Activated T-helper 9 cell treated with anti-CD3 and anti-CD28 coated beads, Interleukin-2, amount 50 U/mL, for 16 hours (primary cell): ENCODE measurements at places on chromosomes 1 and 21.

DNA sequence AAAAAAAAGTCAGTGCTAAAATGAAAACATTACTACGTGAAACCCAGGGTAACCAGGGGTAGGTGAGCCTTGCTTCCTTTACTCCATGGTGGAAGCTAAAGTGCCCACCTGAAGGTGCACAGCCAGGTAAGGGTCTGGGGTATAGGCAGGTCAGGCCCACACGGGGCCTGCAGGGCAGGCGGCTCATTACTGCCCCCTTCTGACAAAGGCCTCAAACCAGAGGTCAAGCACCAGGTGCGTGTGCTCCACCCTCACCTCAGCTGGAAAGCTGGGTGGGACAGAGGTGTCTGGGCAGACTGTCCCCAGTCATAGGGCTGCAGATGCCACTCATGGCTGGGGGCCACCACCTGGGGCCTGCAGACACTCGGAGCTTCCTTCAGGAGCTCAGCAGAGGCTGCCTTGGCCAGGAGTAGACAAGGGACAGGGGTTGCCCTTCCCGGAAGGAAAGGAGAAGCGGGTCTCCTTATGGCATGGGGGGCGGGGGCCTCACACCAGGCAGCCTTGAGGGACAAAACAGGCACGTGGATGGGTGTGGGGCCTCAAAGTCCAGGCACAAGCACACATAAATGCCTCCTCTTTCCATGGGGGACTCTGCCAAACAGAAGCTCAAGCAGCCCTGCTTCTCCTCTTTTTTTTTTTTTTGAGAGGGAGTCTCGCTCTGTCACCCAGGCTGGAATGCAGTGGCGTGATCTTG lies 36.2 kb downstream of the ACOT7 start:
- DNase-seq, result no peak

GRCh38 chr1:245969283-245969682 lies 537.8 kb downstream of the SMYD3 start:
- no peak for DNase-seq

DNA sequence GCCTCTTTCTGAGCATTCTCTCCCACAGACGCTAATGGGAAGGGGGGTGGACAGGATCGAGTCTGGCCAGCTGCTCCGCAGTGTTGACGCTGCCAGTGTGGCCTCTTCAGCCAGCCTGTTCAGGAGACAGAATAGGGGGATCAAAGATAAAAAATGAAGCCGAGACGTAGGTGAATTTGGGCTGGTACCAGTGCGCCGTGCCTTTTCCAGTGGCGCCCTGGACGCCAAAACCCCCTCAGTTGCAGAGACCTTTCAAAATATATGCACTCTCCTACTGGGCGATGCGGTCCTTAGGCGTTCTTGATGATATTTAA lies 1.1 kb downstream of the TTC3 start:
- no peak for DNase-seq

DNA sequence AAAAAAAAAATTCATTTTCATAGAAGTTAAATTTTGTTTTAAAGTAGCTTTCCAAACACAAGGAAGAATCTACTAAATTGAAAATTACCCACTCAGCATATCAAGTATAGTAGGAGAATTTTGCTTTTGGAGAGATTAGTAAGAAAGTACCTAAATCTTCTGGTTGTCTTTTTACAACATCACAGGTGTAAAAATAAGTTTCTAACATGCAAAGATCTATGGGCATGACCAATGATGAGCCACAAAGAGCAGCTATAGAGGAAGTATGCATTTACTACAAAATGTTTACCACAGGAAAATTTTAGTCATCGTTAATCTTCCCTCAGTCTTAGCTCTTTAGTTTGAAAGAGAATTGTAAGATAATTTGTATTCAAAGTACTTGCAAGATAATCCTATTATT lies 28.1 kb downstream of the ANGPTL3 start:
- no peak for DNase-seq

- no peak for DNase-seq
These were observed 38.8 kb downstream of the HMGB4 start for GRCh38 chr1:33902486-33903209.

DNA sequence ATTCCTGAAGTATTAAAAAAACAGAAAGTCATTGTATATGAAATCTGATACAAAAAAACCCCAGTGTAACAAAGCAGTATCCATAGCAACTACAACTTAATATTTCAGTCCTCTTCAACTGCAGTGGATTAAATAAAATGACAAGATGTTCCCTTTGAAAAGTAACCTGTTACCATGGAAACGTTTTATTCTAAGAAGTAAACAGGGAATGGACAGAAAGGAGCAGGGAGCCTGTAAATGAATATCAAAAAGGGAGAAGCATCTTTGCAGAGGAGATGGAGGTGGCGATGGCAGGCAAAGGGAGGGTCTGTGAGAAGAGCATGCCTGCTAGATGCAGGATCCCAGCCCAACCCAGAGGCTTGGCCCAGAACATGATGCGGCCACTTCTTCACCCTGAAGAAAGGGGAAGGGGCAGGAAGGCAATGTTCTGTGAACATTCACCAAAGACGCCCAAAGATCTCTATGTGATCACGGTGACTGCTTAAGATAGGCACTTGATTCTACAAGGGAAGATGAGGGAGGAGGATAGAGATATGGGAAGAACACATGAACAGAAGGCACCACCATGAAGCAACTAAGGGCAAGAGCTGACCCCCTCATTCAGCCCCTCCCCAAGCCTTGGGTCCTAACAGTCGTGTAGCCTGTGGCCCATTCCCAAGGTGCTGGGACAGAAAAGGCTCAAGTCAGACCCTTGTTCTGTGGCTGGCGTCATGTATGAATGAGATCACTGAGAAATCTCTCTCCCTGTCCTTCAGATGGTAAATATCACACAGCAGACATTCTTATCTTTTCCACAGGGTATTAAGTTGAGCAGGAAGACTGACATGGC lies 200.0 kb downstream of the SLC45A1 start:
- DNase-seq, result no peak

DNA sequence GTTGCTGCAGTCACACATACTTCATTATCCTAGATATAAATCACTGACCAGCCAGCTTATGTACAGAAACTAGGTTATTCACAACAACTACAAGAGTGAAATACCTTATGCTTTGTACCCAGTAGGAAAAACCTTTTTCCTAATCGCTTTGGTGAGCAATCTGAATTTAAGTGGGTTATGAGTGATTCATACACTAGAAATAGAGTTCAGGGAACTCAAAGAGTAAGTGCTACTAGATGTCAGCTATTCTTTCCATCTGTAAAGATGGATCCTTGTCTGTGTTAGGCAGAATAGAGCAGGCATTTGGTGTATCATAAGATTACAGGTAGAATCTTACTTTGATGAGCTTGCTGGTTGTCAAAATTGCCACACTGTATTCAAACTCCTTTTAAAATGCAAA lies 101.9 kb downstream of the ZNF644 start:
- DNase-seq, result no peak

DNA sequence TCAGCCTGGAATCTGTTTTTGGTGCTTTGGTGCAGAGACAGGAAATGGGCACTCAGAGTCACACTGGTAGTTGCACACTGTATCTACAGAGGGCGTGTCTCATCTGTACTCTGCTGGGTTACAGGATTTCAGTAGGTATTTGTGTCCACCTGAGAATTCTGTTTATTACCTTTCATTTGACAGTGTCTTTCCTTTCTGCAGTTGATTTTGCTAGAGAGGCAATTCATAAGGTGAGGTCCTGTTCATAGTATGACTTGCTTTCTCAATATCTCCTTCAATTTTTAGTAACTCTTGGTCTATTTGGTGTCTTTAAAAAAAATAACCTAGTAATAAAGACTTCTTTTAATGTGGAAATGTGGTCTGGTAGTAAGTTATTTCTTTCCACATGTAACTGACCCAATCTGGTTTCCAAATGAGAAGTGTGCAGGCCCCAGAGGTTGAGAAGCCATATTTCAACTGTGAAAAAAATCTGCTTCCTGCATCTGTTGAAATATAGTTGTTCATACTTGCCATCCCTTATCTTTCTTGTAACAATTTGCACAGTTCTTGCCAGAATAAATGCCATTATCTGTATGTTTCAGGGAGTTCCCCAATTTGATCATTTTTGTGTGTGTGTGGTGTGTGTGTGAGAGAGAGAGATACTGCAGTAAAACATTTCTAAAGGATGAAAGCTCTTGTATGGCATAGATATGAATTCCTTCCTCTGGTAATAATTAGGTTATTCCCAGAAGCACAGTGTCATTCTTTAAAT lies 78.4 kb upstream of the DNAJC6 start:
- no peak for DNase-seq

- DNase-seq, result no peak
These were observed at the start of the genes ADORA3 and TMIGD3 for GRCh38 chr1:111503585-111504060. TSS of gene ADORA3 (minus strand) at chr1:111503633. CDS start at chr1:111503354, 279 bp downstream. TSS of gene TMIGD3 (minus strand) at chr1:111503633. CDS start at chr1:111503354, 279 bp downstream.
